Stimulated activated CD4-positive, alpha-beta T cell treated with anti-CD3 and anti-CD28 coated beads, Interleukin-12 subunit alpha, Interleukin-12 subunit beta, amount 100 ng/mL, for 24 hours (primary cell): ENCODE measurements at places on chromosomes 3 and 15.

DNA sequence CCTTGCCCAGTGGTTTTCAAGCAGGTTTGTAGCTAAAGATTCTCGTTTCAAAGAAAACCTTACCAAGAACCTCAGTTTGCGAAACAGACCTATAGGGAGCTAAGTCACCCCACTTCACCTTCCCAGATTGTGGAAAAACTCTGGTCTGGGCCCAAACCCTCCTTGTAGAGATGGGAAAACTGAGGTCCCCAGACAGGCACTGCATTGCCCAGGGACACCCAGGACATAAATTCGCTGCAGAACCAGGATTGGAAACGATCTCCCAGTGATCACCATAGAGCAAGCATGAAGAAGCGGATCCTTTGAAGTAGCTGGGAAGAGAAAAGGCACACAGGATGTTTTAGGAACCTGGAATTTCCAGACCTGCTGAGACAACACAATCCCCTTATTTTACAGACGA, 85.6 kb upstream of the PIAS1 start:
- no peak for DNase-seq

DNA sequence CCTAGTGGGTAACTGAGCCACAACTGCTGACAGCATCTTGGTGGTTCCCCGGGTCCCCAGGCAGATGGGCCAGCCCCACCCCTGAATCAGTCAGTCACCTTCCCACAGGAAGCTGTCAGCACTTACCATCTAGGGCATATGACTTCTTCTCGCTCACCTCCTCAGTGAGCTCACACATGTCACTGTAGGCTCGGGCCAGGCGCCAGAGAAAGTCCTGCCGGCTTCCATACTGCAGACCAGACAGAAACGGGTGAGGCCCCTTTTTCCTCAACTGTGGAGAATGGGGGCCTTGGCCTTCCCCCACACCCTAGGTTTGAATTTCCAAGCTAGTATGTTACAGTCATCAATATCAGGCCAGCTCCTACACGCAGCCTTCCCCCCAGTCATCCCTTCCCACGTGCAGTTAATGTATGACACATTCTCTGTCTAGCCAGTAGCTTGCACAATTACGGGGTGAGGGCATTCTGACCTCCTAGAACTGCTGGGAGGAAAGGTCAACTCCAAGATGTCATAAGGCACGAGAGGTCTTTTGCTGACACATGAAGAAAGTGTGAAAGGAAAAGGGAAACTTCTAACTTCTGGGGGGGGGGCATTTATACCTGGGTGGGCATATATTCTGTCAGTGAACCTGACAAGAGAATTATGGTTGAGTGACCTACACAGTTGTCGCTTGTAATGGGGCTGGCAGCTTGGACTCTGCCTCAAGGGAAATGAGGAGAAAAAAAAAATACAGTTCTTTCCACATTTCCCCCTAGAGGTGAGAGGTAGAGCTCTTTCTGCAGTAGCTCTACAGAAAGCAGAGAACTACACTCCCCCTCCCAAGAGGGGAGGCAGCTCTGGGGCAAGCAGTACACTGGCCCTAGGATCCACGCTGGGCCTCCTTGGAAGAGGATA, 10.9 kb downstream of the RMDN3 start:
- DNase-seq: peak; percentile 45

GRCh38 chr3:66469220-66469640, 31.6 kb downstream of the LRIG1 start:
- no peak for DNase-seq

- DNase-seq: no peak
Measured at GRCh38 chr15:60356832-60357231, 41.0 kb downstream of the ANXA2 start.

DNA sequence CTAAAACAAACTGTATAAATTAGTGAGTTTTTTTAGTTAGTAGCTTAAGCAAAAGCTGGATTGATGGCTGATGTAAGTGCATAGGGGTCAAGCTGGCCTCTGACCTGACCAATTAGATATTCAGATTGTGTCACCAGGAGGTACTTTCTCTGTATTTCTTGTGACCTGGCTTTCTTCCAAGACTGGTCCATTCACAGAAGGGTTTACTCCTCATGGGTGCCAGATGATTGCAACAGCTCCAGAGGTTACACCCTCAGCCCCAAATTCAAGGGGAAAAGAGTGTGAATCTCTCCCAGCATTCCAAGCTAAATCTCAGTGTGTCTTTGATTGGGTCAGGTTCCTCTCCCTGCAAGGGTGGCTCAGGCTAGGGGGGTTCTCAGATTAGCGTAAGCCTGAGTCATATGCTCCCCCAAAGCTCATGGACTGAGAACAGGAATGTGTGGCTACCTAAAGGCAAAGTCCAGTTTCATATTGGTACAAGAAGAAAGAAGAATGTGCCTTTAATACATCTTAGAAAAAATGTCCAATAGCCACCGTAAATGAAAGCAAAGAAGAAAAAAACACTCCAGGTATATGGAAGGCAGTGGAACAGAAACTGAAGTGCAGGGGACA, 16.5 kb downstream of the PML start:
- no peak for DNase-seq
